ENCODE measurements at places on chromosomes 3 and 15.

DNA sequence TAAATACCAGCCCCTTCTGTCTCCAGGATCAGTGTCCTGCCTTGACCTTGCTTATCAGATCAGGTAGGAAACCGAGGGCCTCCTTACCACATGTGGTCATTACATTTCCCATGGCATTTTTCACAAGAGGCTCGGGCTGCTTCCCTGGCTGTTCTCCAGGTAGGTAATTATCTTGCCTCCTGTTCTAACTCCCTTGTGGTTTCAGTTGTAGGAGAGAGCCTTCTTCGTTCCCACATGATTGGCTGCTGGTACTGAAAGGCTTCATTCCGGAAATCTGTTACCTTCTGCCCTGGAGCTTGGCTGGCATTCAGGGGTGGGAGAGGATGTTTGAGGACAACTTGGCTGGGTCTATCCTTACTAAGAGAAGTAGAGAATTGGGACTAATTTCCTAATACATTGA lies 46.8 kb upstream of the RORA start:
- no peak for DNase-seq

GRCh38 chr3:26279091-26279490 lies 343.5 kb upstream of the LRRC3B start:
- no peak for DNase-seq

DNA sequence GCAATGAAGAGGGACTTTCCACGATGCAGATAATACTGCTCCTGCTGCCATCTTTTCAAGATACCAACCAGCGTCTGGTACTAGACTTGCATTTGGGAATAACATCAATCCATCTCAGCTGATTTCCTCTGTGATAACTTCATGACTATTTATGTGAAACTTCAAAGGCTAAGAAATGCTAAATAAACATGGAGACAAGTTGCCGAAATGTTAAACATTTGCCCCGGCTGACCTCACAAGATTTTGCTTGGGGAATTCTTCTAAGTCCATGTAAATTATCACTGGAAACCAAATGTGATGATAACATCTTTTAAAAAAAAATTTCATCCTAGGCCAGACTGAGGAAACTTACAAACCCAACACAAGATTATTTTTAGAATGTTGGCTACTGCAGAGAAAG lies 185.8 kb upstream of the PRICKLE2 start:
- no peak for DNase-seq

GRCh38 chr15:85383470-85384148 lies 3.2 kb downstream of the AKAP13 start:
- DNase-seq = no peak

DNA sequence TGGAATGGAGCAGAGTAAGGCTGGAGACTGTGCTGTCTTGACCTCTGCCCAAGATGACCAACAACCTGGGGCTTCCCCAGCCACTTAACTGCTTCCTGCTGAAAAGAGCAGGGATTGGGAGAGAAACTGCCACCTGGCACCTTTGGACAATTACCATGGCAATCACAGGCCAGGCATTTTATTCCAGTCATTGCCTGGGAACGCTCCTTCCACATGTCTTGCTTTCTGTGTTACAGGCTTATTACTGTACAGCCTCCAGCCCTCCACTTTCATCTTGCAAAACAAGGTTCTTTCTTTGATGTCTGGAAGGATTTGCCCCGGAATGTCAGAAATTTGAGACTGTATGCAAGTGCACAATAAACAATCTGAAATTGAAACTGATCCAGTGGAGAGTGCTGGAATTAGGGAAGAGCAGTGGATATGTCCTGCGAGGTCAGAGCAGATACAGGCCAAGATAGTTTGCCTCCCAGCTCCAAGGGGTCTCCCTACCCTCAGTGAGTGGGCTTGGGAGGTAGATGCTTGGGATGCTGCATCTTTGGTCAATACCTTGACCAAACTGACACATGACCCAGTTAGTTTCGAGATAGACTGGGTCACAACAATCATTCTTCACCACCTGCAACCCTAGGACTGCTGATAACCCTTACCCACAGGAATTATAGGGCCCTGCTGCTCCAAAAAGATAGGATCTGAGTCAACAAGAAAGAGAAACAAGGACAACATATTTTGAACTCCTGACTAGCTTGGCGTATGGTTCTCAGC lies 2.7 kb downstream of the PPP1R14D start:
- DNase-seq = no peak

- DNase-seq = no peak
Measured at GRCh38 chr3:38544926-38545325, 48.8 kb downstream of the EXOG start.

DNA sequence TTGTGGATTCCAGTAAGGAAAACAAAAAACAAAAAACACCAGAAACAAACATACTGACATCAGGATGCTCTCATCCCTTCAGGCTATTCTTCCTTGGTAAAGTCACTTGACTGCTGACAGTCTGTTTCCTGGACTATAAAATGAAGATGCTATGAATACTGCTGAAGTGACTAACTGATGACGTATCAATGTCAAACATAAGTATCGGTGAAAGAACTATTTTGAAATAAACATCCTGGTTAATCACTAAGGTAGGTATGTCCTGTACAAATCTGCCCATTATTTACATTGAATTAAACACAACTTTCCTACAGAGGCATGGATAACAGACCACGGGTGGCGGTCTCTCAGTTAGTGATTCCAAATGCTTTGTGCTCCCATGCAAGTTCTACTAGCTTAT lies 45.9 kb downstream of the CHAC1 start:
- DNase-seq = no peak

DNA sequence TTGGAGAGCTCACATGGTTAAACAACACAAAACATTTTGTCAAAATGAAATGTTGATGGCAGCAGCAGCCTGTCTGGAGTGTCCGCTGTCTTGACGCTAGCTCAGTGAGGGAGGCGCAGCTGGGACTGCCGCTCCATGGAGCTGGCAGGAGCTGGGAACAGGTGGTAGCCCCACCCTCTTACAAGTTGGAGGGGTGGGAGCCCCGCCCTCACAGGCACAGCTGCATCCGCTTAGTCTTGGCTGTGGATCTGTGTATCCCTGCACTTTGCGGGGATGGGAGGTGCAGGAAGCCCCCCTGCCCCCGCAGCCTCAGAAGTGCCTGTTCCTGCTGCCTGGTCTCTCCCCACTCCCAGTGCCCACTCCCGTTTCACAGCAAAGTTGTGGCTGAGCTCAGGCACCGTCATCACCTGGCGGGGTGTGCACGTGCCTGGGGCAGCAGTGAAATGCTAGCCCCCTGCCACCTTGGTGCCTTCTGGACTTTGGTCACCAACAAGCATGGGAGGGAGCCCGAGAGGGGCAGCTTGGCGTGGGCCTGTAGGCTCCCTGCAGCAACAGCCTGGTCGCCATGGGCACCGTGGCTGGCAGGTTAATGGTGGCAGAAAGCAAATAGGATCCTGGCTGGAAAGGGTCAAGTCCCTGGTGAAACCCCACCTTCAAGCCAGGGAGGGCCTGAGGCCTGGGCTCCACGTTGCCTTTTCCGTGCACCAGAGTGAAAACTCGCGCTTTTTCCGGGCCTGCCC lies 53.8 kb upstream of the CADM2 start:
- DNase-seq = no peak

DNA sequence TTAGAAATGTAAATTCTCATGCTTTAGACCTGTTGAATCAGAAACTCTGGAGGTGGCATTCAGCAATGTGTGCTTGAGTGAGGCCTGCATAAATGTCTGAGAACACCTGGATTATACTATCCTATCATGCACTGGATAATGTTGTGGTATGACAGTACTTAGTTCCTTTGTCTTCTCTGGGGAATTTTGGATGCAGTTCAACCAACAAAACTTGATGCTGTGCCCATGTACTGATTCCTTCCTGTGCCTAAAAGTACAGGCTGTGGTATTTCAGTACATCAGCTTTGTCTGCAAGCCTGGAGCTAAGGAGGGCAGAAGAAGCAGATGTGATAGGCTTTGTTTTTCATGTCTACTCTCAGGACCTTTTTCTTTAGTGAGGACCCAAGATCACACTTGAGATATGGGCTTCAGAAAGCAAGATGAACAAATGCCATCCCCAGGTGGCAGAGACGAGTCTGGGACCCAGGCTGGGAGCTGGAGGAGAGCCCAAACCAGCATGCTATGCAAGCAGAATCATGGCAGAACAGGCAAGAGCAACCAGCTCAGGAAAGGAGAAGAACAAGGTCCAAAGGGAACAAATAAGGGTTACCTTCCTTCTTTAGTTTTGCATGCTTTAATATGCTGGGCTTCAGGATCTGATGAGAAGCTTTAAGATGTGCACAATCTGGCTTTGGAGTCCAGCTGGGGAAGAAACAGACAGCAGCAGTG lies 124.7 kb downstream of the MYRIP start:
- DNase-seq = no peak

DNA sequence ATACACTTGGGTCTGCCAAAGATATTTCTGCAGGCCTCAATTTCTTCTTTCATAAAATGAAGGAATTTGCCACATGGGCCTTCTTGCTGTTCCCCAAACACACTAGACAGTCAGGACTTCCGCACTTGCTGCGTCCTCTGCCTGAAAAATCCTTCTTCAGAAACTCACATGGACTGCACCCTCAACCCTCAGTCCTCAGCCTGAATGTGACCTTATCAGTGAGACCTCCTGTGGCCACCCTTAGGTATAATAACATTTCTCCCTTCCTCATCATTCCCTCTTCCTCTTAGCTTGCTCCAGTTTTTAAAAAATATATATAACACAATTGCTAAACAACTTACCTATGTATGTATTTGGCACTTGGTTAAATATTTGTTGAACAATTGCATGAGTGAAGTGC lies 257.5 kb downstream of the MFSD1 start:
- DNase-seq = no peak

GRCh38 chr3:9969632-9970019 lies 17.0 kb downstream of the EMC3 start:
- no peak for DNase-seq

DNA sequence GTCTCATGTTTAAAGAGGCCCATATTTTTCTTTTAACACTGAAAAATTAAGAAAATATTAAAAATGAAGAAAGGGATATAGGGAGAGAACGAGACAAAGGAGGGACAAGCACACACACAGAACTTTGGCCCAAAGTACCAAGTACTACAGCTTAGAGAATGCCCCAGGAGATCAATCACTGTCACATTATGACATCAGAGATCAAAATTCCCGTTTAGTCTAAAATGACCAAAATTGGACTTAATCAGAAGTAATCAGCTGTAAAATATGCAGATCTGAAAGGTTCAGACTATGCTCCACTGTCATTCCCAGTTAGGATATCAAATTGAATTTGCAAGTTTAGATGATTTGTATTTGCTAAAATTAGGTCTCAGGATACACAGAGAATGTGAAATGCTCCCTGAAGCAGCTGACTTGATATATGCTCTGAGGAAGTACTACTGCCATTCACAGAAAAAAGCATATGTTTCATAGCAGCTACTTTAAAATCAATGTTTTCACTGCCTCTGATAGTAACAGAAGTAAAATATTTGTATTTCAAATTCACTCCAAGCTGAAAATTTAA lies 123.0 kb downstream of the PEAK1 start:
- no peak for DNase-seq

GRCh38 chr3:148975248-148975647 lies 16.1 kb upstream of the GYG1 start:
- no peak for DNase-seq

- DNase-seq = no peak
Measured at GRCh38 chr15:66138096-66138783, 115.3 kb downstream of the MEGF11 start.

GRCh38 chr15:59194639-59195325 lies 11.9 kb upstream of the LDHAL6B start:
- no peak for DNase-seq

- no peak for DNase-seq
Measured at GRCh38 chr3:82224661-82225060, 463.2 kb upstream of the GBE1 start.

DNA sequence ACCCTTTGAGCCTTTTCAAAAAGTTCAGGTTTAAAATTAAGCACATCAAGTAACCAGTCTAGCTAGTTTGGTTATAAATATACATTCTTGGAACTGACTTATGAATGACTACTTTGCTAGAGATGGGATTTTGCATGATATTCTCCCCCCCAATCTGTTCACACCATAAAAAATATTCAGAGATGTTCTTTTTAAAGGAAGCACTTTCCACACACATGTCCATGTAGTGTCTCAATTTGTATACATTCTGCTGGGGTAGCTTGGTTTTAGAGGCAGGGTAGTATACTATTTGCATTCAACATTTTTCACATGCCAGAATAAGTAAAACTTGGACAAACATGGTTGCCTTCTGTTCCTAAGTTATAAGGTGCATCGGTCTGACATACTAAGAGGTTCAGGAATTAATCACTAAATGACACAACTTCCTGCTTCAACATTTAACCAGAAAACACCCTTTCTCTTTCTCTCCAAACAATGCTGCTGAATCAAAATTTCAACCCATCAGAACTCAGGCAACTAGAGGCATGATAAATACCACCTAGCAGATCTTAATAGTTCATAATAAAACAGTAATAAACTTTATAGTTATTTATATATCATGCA lies 57.0 kb downstream of the SUMF1 start:
- DNase-seq = no peak

GRCh38 chr3:126026761-126027160 lies 57.2 kb downstream of the SLC41A3 start:
- DNase-seq = no peak

DNA sequence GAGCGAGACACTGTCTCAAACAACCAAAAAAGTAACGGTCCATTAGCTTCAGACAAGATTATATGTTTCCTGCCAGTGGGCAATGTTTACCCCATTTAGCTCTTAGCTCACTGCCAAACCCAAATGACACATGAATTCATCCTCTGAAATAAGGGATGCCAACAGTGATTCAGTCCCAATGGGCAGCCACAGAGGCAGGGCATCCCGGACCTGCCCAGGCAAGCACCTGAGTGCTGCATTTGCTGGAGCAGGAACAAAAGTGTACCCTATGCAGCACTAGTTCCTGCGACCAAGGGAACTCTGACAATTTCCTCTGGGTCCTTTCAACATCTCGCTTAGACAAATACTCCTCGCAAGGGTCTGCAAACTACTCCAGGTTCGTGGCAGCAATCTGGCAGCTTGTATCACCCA lies 8.0 kb downstream of the IP6K2 start:
- no peak for DNase-seq

DNA sequence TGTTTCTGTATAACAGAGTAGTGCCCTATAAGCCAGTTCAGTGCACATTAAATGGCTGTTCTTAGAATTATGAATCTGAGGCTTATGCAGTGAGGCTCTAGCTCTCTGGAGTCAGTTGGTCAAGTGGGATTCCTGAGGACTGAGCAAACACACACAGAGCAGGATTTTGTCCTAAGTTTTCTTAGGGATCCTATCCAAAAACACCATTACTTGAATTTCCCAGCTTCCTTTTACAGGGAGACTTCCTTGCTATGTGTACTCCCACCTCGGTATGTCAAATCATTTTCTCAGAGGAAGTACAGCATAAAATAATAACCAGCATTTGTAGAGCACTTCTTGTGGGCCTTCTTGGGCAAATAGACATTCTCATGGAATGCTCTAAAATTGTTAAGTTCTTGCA lies 63.1 kb upstream of the GOLGA6B start:
- no peak for DNase-seq

- DNase-seq = no peak
Measured at GRCh38 chr3:135896613-135897012, 68.9 kb upstream of the PPP2R3A start.

- no peak for DNase-seq
Measured at GRCh38 chr3:126480206-126480605, 4.5 kb upstream of the ZXDC start.

GRCh38 chr3:40631341-40631995 lies 106.7 kb downstream of the ZNF621 start:
- DNase-seq = no peak

- DNase-seq = no peak
Measured at GRCh38 chr15:38187630-38188313, 64.9 kb upstream of the SPRED1 start.

GRCh38 chr3:128287216-128287615 lies 133.9 kb downstream of the EEFSEC start:
- no peak for DNase-seq

All from stimulated activated CD4-positive, alpha-beta T cell treated with anti-CD3 and anti-CD28 coated beads, TNF-alpha, amount 100 ng/mL, for 24 hours (primary cell).